ENCODE measurements at places on chromosomes 5 and 9.

GRCh38 chr9:129884220-129885017 lies 49.2 kb downstream of the USP20 start:
- peak; percentile 92 for DNase-seq

GRCh38 chr5:92371171-92371888 lies 988.2 kb upstream of the ARRDC3 start:
- DNase-seq = no peak

DNA sequence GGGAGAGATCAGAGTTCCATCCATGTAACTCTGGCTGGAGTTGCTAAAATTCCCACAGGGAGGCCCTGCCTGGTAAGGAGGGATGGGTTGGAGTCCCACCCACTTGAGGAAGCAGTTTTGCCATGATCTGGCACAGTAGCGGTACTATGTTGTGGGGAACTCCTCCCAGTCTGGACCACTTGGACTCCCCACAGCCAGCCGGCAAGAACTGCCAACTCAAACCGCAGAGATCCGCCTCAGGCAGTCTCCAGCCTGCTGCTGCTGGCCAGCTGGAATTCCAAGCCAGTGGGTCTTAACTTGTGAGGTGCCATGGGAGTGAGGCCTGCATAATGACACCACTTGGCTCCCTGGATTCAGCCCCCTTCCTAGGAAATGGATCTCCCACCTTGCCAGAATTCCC lies 151.9 kb downstream of the NDUFS4 start:
- no peak for DNase-seq

DNA sequence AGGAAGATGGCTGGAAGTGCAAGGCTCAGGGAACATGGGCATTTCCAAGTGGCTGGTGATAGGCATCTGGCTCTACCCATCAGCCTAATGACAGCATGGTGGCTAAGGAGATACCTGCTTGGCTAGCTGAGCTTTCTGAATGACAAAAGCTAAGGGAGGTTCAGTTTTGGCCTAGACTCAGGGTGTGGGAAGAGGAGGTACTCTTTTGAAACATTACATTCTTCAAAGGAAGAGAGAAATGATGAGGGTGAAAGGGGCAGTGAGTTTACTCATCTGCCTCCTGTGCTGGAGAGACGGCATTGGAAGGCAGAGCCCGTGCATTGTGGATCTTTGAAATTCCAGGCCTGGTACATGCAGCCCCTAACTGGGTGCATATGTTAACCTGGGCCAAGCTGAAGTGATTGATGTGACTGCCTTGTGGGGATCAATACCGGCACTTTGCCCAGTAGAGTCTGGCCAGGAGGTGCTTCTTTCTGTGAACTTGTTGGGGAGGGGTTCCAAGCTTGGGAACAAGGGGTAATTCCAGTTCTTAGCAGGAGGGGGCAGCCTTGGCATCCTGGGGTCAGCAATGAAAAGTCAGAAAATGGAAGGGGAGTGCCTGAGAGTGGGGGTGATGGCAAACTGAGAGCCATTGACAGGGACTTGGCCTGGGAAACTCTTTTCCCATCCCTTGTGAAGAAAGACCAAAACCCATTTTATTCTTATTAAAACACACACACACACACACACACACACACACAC lies 108.6 kb downstream of the ACER2 start:
- no peak for DNase-seq

DNA sequence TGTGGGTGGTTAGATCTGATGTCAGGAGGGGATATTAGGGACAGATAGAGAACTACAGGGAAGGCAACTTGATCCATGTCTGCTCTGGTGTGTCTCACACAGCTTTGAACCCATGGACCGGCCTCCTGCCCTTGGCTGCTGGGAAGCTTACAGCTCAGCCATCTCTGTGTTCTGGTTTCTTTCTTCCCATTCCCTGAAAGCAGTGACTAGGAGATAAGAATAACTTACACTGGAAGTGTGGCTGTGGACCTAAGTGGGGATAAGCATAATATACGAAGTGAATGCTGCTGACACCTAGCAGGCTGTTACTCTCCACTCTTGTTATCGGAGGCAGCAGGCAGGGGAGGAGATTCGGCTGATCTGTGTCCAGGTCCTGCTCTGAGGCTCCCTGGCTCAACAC lies 282.3 kb upstream of the TUT7 start:
- DNase-seq = no peak

DNA sequence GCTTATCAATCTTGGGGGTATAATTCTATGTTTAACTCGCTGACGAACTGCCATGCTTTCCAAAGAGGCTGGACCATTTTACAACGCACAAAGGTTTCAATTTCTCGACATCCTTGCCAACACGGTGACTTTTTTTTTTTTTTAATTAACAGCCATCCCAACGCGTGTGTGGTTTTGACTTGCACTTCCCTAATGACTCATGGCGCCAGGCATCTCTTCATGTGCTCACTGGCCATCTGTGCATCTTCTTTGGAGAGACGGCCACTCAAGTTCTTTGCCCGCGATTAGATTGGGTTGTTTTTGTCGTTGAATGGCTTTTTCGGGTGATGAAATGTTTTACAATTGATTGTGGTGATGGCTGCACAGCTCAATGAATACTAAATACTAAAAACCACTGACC lies 12.5 kb upstream of the CARD9 start:
- DNase-seq = no peak

DNA sequence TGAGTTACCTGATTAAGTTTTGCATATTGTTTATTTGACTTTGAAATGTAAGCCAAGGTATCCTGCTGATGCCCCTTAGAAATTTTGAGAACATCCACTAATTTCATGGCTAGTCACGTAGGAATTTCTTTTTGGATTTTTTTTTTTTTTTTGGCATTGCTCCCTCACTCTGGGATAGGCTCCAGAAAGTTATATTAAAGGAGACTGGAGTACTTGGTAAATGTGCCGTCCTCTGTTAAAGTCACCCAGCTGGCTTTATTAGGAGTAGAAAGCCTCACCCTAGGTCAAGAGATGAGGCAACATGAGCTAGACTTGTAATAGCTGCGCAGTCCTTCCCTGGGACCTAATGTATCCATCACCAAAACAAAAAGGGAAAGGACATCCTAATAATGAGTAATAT lies 3.1 kb downstream of the KCTD16 start:
- no peak for DNase-seq

DNA sequence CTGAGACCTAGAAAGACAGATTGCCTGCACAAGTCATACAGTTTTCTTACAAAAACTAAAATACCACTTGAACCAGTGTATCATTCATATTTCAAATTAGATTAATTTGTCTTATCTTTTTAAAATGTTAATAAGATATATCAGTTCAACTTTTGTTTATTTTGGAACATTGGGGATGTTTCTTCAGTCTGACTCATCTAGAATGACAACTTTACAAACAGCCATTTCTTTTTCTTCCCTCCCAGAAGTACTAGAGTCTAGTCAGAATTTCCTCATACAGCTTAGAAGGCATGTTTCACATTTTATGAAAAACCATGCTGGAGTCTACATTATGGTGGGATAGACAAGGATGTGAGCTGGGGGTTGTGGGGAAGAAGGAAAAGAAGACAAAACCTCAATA lies 262.5 kb downstream of the NFIB start:
- DNase-seq = no peak

GRCh38 chr9:34134521-34134920 lies 8.0 kb upstream of the DCAF12 start:
- no peak for DNase-seq

Measured in stimulated activated CD4-positive, alpha-beta T cell treated with anti-CD3 and anti-CD28 coated beads, Interleukin-1b, Interleukin-23, amount 100 ng/mL, for 4 hours (primary cell).